ENCODE measurements at places on chromosomes 2 and 18. TPM values are rescaled to one million over a fixed set of nuclear protein-coding genes. Genes with fewer than 3 reads are reported as not detected.

EFEMP1 gene
- total RNA-seq, result 1,564 TPM

SATB2 gene
- total RNA-seq, result 54.5 TPM

CACNB4 gene
- 4.3 TPM for total RNA-seq

ZBTB7C gene
- 0.36 TPM for total RNA-seq

- no peak for DNase-seq
These were observed 1.3 kb upstream of the USP34 start for GRCh38 chr2:61471905-61472805.

GRCh38 chr18:54388203-54389142, 30.8 kb downstream of the C18orf54 start:
- DNase-seq, result peak; percentile 53

GRCh38 chr2:180707175-180707883, 273.1 kb upstream of the UBE2E3 start:
- no peak for DNase-seq
